COLO829 (cell line): ENCODE measurements at places on chromosomes 13 and 19.

DNA sequence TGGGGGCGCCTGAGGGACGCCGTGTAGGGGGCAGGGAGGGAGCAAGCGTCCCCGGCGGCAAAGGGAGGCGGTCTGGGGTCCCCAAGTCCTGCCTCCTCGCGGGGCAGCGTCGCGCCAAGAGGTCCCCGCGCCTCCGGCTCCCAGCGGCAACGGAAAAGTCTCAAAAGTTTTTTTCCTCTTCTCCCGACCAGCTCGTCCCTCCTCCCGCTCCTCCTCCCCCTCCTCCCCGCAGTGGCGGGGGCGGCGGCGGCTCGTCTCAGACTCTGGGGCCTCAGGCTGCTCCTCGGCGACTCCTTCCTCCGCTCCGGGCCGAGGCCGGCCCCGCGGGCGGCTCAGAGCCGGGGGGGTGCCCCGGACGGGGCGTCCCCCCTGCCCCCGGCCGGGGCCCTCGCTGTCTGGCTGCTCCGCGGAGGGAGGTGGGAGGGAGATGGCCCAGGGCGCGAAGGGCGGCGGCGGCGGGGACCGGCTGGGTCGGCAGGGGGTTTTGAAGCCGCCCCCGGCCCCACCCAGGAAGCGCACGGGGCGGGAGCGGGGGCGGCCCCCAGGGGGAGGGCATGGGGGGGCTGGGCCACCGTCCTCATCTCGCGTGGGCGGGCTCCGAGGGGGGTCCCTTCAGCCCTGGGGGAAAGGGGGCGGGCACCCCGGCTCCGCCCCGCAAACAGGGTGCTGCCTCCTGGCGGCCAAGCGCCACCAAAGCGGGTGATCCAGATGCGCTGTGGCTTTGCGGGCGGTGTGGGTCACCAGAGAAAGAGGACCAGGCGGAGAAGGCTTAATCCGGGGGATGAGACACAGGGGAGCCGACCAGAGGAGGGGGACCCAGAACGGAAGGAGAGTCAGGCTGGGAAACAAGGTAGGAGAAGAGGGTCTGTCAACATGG, at the start of gene TGFB1:
TGFB1 (minus strand) TSS at position 457 of the 877 bp plus-strand sequence. CDS start 878 bp downstream, outside the sequence.
- peak; percentile 87 for DNase-seq

- no peak for DNase-seq
These were observed 1.7 kb upstream of the KLK13 start for GRCh38 chr19:51066393-51067186.

DNA sequence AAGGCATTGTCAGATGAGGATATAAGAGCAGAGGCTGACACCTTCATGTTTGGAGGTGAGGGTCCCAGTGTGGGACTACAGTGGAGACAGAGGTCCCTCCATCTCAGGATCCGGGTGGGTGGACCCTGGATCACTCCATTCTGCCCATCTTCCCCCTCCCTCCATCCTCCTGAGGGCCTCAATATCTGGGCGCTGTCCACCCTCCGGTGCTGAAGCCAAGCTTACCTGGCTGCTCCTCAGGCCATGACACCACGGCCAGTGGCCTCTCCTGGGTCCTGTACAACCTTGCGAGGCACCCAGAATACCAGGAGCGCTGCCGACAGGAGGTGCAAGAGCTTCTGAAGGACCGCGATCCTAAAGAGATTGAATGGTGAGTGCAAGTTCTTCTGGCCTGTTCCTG, 11.9 kb downstream of the CYP4F12 start:
- no peak for DNase-seq

GRCh38 chr19:34128558-34129250, 43.6 kb upstream of the LSM14A start:
- DNase-seq, result no peak

DNA sequence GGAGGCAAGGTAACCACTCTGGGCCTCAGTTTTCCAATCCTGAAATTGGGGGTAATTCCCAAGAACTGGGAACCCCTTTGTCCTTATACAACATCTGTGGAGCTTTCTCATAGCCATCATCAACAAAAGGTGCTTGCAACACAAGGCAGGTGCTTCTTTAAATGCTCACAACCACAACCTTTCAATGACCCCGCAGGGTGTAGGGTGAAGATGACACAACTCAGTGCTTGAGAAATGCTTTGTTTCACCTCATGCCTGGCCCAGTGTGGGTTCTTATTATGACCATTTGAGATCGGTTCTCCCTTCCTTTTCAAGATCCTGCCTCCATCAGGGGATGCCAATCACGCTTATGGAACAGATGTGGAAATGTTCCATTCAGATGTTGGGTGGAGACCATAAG, 8.4 kb downstream of the WIZ start:
- DNase-seq, result no peak

DNA sequence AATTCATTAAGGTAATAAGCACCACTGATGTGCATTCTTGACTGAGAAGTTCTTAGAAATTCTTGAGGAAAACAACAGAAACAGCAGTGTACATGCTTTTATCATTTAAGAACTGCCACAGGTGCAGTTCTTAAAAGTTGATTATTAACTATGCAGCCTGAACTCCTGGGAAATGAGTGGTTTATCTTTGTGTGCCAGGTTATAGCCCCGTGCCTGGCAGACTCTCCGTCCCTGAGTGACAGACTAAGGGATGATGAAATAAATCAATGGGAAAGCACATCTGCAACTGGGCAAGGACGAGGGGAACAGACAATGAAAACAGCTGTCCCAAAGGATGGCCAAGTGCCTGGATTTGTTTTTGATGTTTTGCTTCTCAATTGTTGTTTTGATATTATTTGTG, 84.4 kb upstream of the SPATA13 start:
- DNase-seq, result no peak

DNA sequence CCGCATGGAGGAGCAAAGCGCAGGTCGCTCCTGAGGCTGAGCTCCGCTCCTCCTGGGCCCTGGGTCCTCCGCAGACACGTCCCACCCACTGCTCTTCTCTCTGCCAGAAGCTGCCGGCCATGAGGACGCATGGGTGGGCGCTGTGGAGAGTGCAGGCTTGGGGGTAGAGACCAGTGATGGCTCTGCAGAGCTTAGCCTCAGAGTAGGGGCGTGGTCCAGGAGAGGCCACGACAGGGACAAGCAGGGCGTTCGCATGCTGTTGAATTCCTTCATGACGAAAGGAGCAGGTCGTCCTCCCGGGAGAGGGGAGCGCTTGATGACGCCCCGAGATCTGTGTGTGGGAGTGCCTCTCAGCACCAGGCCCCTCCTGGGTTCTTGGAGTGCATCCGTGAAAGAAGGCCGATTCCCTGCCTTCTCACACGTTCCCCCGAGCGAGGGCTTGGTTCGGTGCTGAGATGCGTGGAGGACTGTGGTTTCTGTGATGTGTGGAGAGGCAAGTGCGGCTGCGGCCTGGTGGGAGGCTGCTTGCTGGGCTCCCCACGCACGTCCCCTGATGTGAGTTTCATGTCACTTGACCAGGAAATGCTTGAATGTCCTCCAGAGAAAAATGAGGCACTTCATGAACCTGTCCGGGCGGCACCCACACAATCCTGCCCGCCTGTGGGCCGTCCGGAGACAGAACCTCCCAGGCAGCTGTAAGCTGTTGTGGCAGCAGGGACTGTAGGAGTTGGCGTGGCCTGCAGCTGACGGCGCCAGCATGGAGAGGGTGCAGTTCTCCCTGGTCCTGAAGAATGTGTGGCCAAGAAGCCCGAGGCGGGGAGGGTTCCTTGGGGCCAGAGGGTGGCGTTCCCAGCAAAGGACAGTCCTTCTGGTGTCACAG, 4.5 kb downstream of the SF3A2 start:
- DNase-seq, result no peak

DNA sequence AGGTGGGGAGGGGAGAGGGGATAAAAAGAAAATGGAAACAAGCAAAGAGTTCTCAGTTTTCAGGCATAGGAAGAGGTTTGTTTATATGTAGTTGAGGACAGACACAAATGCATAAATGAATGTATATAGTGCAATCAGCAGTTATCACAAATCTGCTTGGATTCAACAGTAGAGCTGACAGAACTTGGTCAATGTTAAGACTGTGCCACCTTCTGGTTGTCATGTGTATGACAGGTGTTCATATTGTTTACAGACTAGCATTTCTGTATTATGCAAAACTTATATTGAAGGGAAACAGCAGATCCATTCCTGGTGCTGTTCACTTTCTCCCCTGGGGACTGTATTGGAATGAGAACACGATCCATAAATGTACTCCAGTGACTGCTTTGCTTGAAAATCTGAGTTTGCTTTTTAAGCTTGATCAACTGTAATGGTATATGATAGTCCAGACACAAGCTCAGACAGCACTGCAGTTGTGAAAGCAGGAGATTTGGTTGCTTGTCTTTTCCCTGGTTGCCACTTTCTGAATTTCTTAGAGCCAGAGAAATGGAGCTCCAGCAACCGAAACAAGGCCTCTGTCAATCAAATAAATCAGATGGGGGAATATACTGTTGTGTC, 319.5 kb upstream of the OBI1 start:
- DNase-seq, result peak; percentile 68

DNA sequence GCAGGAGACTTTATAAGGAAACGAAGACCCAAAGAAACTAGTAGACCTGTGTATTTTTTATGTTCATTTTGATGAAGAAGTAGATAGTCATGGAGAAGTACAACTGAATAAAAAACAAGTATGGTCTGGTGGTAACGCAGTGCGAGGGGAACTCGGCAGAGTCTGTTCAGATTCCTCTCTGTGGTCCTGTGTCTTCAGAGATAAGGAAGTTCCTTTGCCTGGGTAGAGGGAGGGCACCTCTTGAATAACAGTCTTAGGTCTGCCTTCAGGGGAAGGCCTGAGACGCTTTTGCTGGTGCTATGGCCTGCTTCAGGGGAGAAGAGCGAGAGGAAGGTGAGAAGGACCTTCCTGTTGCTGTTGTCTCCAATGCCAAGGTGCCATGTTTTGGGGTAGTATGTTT, 25.9 kb upstream of the SLC46A3 start:
- DNase-seq, result no peak

DNA sequence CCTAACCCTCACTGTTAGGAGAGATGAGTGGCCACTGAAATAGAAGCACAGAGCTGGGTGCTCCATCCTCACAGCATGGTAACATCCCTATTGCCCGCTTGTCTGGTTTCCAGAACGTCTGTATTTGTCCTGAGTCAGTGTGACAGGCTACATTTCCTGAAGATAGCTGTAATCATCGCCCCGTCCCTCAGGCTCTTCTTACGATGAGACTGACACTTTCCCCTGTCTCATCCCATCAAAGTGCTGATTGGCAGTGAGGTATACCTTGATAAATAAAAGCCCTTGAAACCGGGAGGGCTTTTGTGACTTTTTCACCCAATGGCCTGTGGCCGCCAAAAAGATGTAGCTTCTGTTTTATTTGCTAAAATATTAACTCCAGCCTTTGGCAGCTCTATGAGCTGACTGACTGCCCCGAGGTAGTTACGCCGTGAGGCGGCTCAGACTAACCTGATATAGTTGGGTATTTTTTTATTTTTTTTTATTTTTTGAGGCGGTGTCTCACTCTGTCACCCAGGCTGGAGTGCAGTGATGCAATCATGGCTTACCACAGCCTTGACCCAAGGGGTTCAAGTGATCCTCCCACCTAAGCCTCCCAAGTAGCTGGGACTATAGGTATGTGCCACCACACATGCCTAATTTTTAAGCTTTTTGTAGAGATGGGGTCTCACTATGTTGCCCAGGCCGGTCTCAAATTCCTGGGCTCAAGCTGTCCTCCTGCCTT, 5.7 kb upstream of the LRRC4B start:
- no peak for DNase-seq

- DNase-seq, result no peak
These were observed at the start of gene FLT3 for GRCh38 chr13:28100150-28101121. Gene FLT3 (minus strand): TSS chr13:28100576. CDS start chr13:28100510, 66 bp downstream.
